Right atrium auricular region (tissue), 2 donors: ENCODE measurements at places on chromosomes 6 and 20. TPM values are rescaled to one million over a fixed set of nuclear protein-coding genes. Genes with fewer than 3 reads are reported as not detected.

Gene NUDT3
- 53.5 TPM for total RNA-seq

Gene FOXF2
- not detected for total RNA-seq

Gene DOK5
- total RNA-seq, result 16.9 TPM

Gene TPX2
- 0.20 TPM for total RNA-seq

Gene TPMT
- total RNA-seq, result 18.4 TPM

Gene LTV1
- total RNA-seq, result 8.4 TPM

Gene SMPD2
- total RNA-seq, result 5.5 TPM

Gene SLC52A3
- total RNA-seq, result 2.6 TPM

Gene ULBP2
- total RNA-seq, result 2.4 TPM

Gene NKAPL
- 3.1 TPM for total RNA-seq

Gene FANCE
- 3.5 TPM for total RNA-seq

DNA sequence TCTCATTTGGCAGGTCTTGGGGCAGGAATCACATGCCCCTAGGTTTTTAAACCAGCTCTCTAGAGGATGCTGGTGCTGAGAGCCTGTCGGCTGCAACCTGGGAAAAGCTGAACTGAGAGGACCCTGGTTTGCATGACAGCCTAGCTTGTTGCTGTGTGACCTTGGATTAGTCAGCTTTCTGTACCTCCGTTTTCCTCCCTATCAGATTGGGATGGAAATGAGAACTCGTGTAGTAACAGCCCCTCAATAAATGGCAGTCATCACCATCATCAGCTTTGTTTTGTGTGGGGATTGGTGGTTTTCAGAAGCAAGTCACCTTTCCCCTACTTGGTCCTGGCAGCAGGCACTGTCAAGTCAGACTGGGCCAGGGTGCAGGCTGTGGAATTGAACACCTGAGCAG, 75.2 kb upstream of the MYL9 start:
- H3K27me3 ChIP-seq, result no peaks in the 10 kb centered on the region
- peaks cover 89% of the 10 kb centered on the region for H3K4me1 ChIP-seq
- H3K4me3 ChIP-seq, result no peak overlapping the region
- H3K36me3 ChIP-seq, result no peaks in the 10 kb centered on the region
- DNase-seq, result no peak

DNA sequence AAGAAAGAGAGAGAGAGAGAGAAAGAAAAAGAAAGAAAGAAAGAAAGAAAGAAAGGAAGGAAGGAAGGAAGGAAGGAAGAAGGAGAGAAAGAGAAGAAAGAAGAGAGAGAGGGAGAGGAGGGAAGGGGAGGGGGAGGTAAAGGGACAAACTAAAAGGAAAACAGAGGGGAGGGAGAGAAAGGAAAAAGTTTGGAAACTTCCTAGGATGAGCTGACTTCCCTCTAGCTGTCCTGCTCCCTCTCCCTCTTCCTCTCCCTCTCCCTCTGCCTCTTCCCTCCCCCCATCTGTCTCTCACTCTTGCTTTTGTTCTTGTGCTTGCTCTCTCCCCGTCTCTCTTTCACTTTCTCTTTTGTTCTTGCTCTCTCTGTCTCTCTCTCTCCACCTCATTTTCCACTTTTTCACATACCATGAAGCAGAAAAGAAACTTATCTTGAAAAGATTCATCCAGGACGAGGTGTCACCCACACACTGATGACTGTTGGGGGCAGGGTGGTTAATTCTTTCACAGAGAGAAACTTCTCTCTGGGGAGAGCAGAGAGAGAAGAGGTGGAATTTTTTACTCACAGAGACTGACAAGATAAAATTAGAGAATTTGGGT, 56.4 kb upstream of the DUSP22 start:
- no peaks in the 10 kb centered on the region for H3K4me1 ChIP-seq
- no peaks in the 10 kb centered on the region for H3K27me3 ChIP-seq
- H3K4me3 ChIP-seq, result peak overlapping the region; percentile 24
- peak overlapping the region; percentile 12 for H3K27ac ChIP-seq

GRCh38 chr20:48163505-48163904, 378.2 kb upstream of the SULF2 start:
- H3K27ac ChIP-seq, result no peak overlapping the region
- H3K27me3 ChIP-seq, result no peaks in the 10 kb centered on the region
- no peaks in the 10 kb centered on the region for H3K4me1 ChIP-seq
- no peak for DNase-seq

- no peak overlapping the region for H3K4me3 ChIP-seq
- no peak for DNase-seq
- H3K27ac ChIP-seq, result no peak overlapping the region
- no peaks in the 10 kb centered on the region for H3K36me3 ChIP-seq
- H3K27me3 ChIP-seq, result no peaks in the 10 kb centered on the region
Observed at GRCh38 chr6:150527100-150527499, 72.6 kb upstream of the PLEKHG1 start.

- no peak for DNase-seq
- H3K27me3 ChIP-seq, result no peaks in the 10 kb centered on the region
- no peaks in the 10 kb centered on the region for H3K36me3 ChIP-seq
- H3K27ac ChIP-seq, result no peak within 1 kb of the TSS
- no peaks in the 10 kb centered on the region for H3K4me1 ChIP-seq
- H3K4me3 ChIP-seq, result no peak within 1 kb of the TSS
Observed at GRCh38 chr6:29395331-29395730, at the start of gene OR12D2. Gene OR12D2 (plus strand): TSS chr6:29395631. CDS start chr6:29396700, 1,069 bp downstream.

- no peaks in the 10 kb centered on the region for H3K36me3 ChIP-seq
- H3K27me3 ChIP-seq, result no peaks in the 10 kb centered on the region
- H3K4me3 ChIP-seq, result no peak overlapping the region
- no peak overlapping the region for H3K27ac ChIP-seq
- peak; percentile 52 for DNase-seq
Observed at GRCh38 chr6:149888659-149889058, 9.3 kb downstream of the RAET1E start.

GRCh38 chr6:38100380-38100779, 280.9 kb downstream of the ZFAND3 start:
- no peaks in the 10 kb centered on the region for H3K36me3 ChIP-seq
- no peak overlapping the region for H3K4me3 ChIP-seq
- H3K27ac ChIP-seq, result no peak overlapping the region
- no peak for DNase-seq
- no peaks in the 10 kb centered on the region for H3K4me1 ChIP-seq

- H3K27ac ChIP-seq, result peak overlapping the region; percentile 51
- no peaks in the 10 kb centered on the region for H3K36me3 ChIP-seq
- no peak overlapping the region for H3K4me3 ChIP-seq
- DNase-seq, result no peak
Observed at GRCh38 chr6:53301801-53302537, 46.8 kb downstream of the ELOVL5 start.

DNA sequence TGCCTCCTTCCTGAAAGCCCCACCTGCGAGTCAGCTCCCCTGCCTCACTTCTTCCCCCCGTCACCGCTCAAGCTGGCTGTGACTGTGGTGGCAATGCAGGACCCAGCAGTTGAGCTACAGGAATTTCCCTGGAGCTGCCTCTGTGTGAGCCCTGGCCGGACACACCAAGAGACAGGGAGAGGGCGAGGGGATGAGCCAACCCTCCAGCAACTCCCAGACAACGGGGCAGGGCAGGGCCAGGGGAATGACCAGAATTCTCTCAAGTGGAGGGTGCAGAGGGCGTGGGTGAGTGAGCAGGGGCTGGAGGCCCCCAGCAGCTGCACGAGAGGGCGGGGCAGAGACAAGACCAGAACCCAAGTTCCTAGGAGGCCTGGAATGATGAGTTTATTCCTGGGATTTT, 4.9 kb upstream of the ARFGAP1 start:
- H3K36me3 ChIP-seq, result no peaks in the 10 kb centered on the region
- H3K4me3 ChIP-seq, result no peak overlapping the region
- H3K4me1 ChIP-seq, result no peaks in the 10 kb centered on the region
- no peak for DNase-seq
- no peaks in the 10 kb centered on the region for H3K27me3 ChIP-seq

DNA sequence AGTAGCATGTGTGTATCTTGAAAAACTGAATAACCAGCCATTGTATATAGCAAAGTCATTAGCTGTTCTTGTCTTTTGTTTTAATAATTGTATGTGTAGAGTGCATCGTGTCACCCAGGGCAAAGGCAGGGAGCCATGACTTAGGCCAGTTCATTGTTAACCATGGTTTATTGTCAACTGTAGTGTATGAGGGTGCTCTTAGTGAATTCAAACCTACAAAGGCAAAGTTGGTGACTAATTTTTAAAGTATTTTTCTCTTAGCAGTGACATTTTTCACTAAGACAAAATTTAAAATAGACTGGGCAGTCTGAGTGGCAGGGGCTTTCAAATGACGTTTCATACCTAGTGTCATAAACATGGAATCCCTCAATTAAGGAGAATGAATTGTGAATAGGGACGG, 79.0 kb downstream of the TULP4 start:
- H3K27me3 ChIP-seq, result no peaks in the 10 kb centered on the region
- H3K4me1 ChIP-seq, result no peaks in the 10 kb centered on the region
- H3K27ac ChIP-seq, result no peak overlapping the region
- H3K36me3 ChIP-seq, result no peaks in the 10 kb centered on the region
- no peak for DNase-seq
- H3K4me3 ChIP-seq, result no peak overlapping the region

GRCh38 chr6:152463164-152463563, 174.0 kb downstream of the SYNE1 start:
- H3K36me3 ChIP-seq, result no peaks in the 10 kb centered on the region
- no peaks in the 10 kb centered on the region for H3K4me1 ChIP-seq
- H3K27me3 ChIP-seq, result no peaks in the 10 kb centered on the region

GRCh38 chr6:98808541-98809210, 25.7 kb upstream of the POU3F2 start:
- H3K4me3 ChIP-seq, result no peak overlapping the region
- H3K27ac ChIP-seq, result no peak overlapping the region

GRCh38 chr6:9612489-9612888, 802.4 kb downstream of the TFAP2A start:
- H3K27ac ChIP-seq, result no peak overlapping the region
- H3K4me1 ChIP-seq, result no peaks in the 10 kb centered on the region
- DNase-seq, result no peak
- no peak overlapping the region for H3K4me3 ChIP-seq
- no peaks in the 10 kb centered on the region for H3K36me3 ChIP-seq

- H3K27me3 ChIP-seq, result no peaks in the 10 kb centered on the region
- H3K4me3 ChIP-seq, result no peak overlapping the region
- H3K27ac ChIP-seq, result no peak overlapping the region
Observed at GRCh38 chr20:61798632-61799031, 267.0 kb downstream of the TAF4 start.

- no peaks in the 10 kb centered on the region for H3K4me1 ChIP-seq
- no peak overlapping the region for H3K27ac ChIP-seq
- DNase-seq, result no peak
- no peak overlapping the region for H3K4me3 ChIP-seq
- H3K36me3 ChIP-seq, result peaks cover 93% of the 10 kb centered on the region
Observed at GRCh38 chr20:35005463-35005961, 49.8 kb downstream of the MYH7B start.

DNA sequence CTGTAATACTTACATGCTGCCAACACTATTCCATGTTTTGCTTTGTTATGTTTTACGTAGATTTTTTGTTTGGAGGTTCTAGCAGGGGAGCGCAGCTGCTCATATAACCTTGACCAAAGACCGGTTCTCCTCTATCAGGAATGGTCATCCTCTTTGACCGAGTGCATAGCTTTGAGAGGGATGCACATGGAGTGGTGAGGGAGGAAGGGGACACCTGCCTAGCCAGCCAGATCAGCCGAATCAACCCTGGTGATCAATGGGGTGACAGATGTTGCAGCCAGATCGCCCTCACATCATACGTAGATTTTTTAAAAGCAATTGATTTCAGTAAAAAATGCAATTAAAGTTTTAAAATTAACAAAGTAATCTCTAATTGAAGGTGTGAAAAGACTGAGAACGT, 6.3 kb downstream of the DSTN start:
- peaks cover 12% of the 10 kb centered on the region for H3K36me3 ChIP-seq
- H3K27ac ChIP-seq, result no peak overlapping the region
- no peak overlapping the region for H3K4me3 ChIP-seq
- H3K4me1 ChIP-seq, result no peaks in the 10 kb centered on the region
- no peak for DNase-seq

- no peaks in the 10 kb centered on the region for H3K4me1 ChIP-seq
- H3K27me3 ChIP-seq, result no peaks in the 10 kb centered on the region
- no peak for DNase-seq
- no peaks in the 10 kb centered on the region for H3K36me3 ChIP-seq
- H3K27ac ChIP-seq, result no peak overlapping the region
- H3K4me3 ChIP-seq, result no peak overlapping the region
Observed at GRCh38 chr6:7920425-7920824, 9.8 kb upstream of the TXNDC5 start.

DNA sequence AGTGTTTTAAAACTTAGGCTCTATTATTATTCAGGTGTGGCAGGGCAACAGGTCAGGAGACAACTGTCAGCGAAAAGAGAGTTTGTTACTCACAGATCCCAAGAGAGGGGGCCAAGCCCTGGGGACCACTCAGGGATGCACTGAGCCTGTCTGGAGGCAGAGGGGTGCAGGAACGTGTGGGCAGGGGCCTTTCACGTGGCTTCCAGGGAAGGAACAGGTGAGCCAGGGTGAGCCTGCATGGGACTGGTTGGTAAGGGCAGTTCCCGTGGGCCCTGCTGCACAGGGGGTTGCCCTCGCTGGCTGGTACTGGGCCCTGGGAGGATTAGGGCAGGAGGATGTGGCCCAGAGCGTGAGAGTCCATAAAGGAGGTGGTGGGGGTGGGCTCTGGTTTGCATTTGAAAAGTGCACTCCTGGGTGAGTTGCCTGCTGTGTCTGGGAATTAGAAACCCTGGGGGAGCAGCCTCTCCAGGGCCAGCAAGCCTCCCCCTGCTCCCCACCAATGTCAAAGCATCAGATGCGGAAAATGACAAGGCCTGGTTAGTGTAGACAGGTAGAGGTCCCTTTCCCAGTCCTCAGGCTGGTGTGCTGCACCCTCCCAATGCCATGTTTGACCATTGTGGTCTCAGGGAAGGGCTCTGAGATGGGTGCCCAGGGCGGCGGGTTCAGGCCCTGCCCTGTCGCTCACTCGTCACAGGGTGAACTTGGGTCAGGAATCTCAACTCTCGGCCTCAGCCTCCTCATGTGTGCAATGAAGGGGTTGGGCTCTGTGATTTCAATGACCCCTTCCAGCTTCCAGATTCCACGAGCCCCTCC, 127.4 kb upstream of the RPS6KA2 start:
- no peak for DNase-seq
- no peak overlapping the region for H3K4me3 ChIP-seq
- H3K27ac ChIP-seq, result no peak overlapping the region
- H3K27me3 ChIP-seq, result no peaks in the 10 kb centered on the region
- peaks cover 8% of the 10 kb centered on the region for H3K4me1 ChIP-seq

DNA sequence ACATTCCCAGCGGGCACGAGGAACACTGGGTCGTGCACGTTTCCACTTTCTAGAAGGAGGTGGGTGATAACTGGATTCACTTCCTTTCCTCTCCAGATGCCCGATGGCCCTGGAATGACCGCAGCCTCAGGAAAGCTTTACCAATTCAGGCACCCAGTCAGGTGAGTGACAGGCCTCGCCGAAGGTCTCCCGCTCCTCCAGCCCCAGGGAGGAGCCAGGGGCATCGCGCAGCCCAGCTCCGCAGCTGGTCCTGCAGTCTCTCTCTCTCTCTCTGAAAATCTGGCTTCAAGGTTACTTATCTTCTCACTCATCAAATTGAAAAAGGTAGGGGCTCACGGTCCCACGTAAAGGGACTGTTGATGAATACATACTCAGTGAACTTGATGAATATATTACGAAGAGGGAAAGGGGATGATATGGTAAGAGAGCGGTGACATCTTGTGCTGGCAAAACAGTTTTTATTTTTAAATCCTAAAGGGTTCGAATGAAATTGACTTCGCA, 891 bp downstream of the RIPPLY2 start:
- no peak overlapping the region for H3K27ac ChIP-seq
- H3K4me1 ChIP-seq, result no peaks in the 10 kb centered on the region
- no peaks in the 10 kb centered on the region for H3K36me3 ChIP-seq
- DNase-seq, result no peak
- H3K4me3 ChIP-seq, result peak overlapping the region; percentile 21

- peak; percentile 72 for DNase-seq
- H3K27me3 ChIP-seq, result no peaks in the 10 kb centered on the region
- H3K4me1 ChIP-seq, result peaks cover 27% of the 10 kb centered on the region
Observed at GRCh38 chr6:21594416-21595281, 1.1 kb downstream of the SOX4 start.

GRCh38 chr20:64069614-64070243, 6.7 kb downstream of the TCEA2 start:
- peaks cover 10% of the 10 kb centered on the region for H3K4me1 ChIP-seq
- H3K36me3 ChIP-seq, result peaks cover 16% of the 10 kb centered on the region
- DNase-seq, result no peak
